B cell (primary cell): ENCODE measurements at places on chromosomes 7 and 10.

DNA sequence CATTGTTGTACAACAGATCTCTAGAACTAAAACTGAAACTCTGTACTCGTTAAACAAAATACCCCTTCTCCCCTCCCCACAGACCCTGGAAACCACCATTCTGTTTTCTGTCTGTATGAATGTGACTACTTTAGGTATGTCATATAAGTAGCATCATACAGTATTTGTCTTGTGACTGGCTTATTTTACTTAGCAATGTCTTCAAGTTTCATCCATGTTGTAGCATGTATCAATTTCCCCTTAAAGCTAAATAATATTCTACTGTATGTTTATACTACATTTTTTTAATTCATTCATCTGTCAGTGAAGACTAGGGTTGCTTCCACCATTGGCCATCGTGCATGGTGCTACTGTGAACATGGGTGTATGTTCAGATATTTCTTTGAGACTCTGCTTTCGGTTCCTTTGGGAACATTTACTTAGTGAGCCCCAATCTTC is 71.2 kb upstream of the RPA3 start:
- no peak for DNase-seq

- DNase-seq, result no peak
Measured at GRCh38 chr7:832968-833424, 720 bp downstream of the SUN1 start.

DNA sequence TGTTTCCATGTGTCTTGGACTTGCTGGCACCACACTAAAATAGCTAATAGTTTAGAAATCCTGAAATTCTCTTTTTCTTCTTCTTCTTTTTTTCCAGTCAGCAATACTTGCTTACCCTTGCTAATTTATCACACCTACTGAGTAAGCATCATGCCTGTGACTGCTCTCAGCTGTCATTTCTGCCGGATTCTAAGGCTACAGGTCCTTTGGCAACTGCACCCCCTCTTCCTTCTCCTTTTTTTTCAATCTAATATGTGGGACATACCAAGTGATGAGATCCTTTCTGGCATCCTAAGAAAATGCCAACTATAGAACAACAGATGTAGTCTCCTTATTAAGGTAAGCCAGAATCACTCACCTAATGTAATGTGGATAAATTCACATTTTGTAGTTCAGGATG is 444.7 kb downstream of the MAGI2 start:
- DNase-seq, result no peak

GRCh38 chr7:10703981-10704380 is 269.7 kb upstream of the PHF14 start:
- no peak for DNase-seq

- DNase-seq, result no peak
Measured at GRCh38 chr10:124308811-124309210, 109.9 kb downstream of the OAT start.

- no peak for DNase-seq
Measured at GRCh38 chr10:241451-241850, 106.2 kb downstream of the ZMYND11 start.

DNA sequence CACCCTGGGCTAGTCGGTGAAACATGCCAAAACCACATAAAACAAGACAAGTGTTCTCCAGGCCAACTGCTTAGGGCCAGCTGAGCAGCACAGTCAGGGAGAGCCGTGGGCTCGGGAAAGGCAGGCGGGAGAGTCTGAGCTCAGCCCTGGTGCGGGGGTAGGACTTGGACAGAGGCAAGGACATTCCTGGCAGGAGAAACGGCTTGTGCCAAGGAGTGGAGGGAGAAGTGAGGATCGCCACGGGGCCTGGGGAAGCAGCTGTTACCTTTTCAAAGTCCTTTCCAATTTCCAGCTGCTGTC is 4.2 kb downstream of the ELN start:
- DNase-seq, result no peak

GRCh38 chr7:148697256-148698006 is 1.3 kb upstream of the CUL1 start:
- peak; percentile 51 for DNase-seq

DNA sequence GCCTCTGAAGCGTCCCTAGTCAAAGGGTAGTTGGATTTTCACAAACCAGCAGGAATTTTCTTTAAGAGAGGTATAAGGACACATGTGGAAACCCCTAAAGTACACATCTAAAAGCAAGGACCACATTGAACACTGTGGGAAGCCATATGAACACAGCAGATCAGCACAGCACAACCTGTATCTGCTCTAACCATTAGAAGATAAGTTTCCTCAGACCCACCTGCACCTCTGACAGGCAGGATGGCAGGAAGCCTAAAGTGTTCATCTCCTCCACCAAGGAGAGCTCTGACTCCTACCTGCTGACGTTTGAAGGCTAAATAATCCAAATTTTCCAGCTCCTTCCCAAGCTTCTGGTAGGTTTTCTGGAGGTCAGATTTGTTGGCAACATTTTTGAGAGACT is 174.4 kb downstream of the CTNNA3 start:
- DNase-seq, result no peak

GRCh38 chr7:112410092-112410491 is 40.2 kb upstream of the IFRD1 start:
- DNase-seq, result no peak

DNA sequence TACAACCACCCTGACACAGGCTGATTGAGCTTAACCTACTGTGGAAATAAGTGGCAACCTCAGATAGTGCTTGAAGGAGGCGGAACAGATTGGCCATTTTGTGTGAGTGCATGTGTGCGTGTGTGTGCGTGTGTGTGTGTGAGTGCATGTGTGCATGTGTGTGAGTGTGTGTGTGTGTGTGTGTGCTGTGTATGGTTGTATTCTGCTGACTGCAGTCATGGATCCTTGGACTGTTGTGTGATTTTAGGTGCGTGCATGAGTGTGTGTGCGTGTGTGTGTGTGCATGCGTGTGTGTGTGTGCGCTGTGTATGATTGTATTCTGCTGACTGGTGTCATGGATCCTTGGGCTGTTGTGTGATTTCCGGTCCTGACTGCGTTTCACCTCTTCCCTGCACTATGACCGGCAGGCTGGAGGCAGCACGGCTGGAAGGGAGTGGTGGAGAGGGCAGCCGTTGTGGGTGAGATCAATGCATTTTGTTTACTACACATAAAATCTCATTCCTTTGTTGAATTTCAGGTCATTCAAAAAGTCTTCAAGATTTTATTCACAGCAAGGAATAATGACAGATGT is 6.3 kb downstream of the IQCE start:
- DNase-seq, result no peak

DNA sequence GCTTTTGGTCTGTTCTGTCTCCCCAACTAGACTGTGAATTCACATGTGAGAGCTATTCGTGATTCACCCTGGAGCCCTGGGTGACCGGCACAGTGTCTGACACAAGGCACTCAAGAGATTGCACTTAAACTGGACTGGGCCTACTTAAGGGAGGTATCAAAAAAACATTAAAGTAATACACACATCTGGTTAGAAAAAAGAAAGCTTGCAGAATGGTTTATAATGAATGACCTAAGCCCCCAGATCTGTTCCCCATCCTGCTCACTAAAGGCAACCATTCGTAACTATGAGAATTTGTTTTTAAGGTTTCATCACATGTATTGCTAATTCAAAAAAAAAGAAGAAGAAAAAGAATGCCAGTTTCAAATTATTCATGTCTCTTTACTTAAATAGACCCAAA is 74.5 kb downstream of the DGKI start:
- DNase-seq, result no peak

DNA sequence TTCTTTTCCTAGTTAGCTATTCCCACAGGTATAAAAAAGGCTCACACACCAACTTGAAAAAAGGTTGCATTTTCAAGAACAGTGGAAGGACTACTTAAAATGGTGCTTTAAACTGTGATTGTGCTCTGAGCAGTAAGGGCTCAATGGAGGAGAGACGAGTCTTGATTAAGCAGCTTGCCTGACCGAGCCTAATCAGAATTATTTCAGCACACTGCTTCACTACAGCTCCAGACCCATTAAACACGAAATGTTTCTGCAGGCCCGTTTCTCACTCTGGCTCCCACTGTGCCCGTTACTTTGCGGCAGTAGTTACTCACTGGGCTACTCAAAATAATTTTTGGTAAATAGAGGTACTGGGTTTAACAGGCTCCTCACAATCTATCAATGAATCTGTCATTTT is 126.0 kb downstream of the NRCAM start:
- no peak for DNase-seq

- DNase-seq, result no peak
Measured at GRCh38 chr10:132548869-132549268, 11.3 kb downstream of the INPP5A start.

- DNase-seq, result no peak
Measured at GRCh38 chr10:71939861-71940474, 24.2 kb upstream of the CHST3 start.

DNA sequence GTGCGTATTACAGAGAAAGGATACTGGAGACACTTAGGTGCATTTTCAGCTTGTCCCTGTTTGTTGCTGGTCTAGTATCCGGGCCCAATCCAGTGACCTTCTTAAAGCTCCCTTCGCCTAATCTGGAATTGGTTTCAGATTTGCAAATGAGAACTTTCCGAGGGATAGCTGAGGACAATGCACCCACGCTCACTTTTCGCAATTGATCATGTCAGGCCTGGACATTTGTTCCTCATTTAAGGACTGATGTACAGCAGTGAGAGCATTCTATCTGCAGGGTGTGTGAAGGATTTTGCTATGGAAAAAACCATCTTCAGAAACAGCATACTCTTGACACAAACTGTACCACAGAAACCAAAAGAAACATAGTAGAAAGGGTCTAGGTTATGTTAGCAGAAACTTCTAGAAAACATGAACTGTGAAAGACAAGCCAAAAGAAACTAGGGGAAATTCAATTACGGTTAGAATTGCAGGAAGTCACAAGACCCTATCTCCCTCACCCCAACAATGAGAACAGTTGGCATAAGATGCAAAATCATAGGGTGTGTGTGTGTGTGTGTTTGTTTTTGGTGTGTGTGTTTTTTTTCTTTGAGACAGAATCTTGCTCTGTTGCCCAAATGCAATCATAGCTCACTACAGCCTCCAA is 331.1 kb downstream of the CALN1 start:
- no peak for DNase-seq

- no peak for DNase-seq
Measured at GRCh38 chr7:23299770-23300300, 696 bp downstream of the MALSU1 start.

DNA sequence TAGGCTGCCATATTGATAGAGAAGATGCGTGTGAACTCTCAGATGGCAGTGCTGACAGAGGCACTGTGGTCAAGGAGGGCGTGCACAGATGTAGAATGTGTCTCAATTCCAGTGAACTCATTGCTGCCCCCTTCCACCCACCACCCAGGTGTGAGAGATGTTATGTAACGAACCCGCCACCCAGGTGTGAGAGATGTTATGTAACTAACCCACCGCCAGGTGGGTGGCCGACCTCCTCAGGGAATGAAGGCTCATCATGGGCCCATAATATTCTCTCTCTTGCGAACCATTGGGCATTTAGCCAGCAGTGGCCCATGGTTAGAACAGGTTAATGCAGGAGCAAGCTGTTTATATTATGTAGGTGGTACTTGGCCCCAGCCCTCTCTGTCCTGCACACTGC is 140.4 kb upstream of the MTPN start:
- no peak for DNase-seq

DNA sequence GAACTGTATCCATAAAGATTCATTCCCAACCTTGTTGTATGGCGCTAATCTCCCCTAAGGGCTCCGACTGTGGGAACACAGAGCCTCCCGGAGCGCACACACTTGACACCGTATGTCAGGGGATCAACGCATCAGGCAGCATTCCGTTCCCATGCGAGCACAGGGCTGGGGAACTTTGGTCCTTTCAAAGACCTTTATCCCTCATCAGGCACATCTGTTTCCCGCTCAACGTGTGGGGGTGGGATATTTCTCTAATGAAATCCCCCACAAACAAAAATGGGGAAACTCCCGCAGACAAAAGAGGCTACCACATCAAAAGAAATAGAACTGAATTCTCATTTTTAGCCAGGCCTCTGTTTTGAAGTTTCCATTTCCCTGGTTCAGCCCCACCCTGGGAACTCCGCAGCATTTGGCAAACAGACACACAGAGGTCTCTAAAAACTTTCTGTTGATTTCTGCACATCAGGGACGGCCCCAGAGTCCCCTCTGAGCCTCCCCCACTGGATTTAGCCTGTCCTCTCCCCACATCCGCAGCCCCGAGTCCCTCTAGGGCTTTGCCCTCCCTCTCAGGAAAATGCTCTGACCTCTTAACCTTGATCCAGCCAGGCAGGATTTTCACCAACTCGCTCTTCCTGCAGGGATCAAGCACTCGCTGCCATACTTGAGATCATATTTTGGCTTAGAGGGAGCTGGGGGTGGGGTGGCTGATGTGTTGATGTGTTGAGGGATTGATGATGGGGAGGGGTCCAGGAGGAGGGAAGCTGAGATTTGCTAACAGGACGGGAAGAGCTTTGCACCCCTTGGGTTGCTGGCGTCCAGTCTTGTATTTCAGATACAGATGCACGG is 6.6 kb downstream of the CPA5 start:
- no peak for DNase-seq

GRCh38 chr7:129166745-129167144 is 21.7 kb upstream of the SMO start:
- DNase-seq, result peak; percentile 74

- no peak for DNase-seq
Measured at GRCh38 chr10:21230219-21230618, 295.3 kb downstream of the SKIDA1 start.

- DNase-seq, result peak; percentile 62
Measured at GRCh38 chr10:12448729-12449391, 99.5 kb downstream of the CAMK1D start.

DNA sequence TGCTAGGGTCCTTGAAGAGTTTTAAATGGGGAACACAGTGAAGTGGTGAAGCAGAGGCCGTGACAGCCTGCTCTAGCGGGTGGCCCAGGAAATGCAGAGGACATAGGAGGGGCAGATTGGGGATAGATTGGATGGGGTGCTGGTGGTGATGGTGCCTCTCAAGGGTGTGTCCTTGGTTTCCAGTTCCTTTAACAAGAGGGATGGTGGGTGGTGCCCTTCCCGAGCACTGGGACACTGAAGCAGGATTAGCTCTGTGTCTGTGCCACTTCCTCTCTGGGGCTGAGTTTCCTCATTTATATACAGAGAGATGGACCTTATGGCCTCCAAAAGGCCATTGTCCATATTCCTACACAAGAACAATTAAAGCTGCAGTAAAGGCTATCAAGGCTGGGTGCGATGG is 285.5 kb downstream of the TCF7L2 start:
- DNase-seq, result no peak

GRCh38 chr7:151114151-151115090 is 28.1 kb downstream of the AGAP3 start:
- no peak for DNase-seq

GRCh38 chr7:1252540-1253090 is 19.9 kb downstream of the UNCX start:
- DNase-seq, result no peak

GRCh38 chr7:30888747-30889146 is 22.9 kb upstream of the AQP1 start:
- no peak for DNase-seq

DNA sequence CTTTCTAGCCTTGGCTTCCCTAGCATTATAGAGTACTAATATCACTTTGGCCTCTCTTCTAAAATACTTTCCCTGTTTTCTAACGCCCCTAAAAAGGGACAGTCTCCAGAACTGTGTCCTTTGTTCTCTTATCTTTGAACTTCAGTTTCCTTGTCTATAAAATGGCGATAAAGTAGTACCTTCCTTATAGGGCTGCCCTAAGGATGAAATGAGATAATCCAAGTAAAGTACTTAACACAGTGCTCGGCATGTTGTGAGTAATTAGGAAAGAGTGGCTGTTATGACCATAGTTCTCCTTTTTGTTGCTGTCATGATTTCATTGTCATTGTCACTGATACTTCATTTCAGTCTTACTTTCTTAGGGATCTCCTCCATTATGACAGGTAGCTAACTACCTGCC is 114.7 kb downstream of the EXOC4 start:
- no peak for DNase-seq
